Stimulated activated CD8-positive, alpha-beta memory T cell treated with anti-CD3 and anti-CD28 coated beads, Interleukin-7, amount 100 ng/mL, for 48 hours (primary cell): ENCODE measurements at places on chromosomes 3 and 15.

DNA sequence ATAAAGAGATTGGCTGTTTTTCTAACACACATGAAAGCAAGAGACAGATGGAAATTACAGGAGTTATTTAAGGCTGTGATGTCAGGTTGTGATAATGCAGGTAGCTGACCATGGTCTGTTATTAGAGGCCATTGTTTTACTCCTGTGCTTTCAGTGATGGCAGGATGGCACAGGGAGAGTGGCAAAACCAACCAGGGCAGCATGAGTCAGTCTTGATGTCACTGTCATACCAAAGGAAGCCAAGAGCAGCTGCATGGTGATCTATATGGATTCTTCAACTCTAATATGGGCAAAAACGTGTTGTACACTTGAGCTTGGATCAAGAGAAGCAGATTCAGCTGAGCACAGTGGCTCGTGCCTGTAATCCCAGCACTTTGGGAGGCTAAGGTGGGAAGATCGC lies 91.8 kb upstream of the LMOD3 start:
- DNase-seq: no peak

- DNase-seq: no peak
Observed at GRCh38 chr3:60064210-60065178, 1014.7 kb upstream of the CFAP20DC start.

DNA sequence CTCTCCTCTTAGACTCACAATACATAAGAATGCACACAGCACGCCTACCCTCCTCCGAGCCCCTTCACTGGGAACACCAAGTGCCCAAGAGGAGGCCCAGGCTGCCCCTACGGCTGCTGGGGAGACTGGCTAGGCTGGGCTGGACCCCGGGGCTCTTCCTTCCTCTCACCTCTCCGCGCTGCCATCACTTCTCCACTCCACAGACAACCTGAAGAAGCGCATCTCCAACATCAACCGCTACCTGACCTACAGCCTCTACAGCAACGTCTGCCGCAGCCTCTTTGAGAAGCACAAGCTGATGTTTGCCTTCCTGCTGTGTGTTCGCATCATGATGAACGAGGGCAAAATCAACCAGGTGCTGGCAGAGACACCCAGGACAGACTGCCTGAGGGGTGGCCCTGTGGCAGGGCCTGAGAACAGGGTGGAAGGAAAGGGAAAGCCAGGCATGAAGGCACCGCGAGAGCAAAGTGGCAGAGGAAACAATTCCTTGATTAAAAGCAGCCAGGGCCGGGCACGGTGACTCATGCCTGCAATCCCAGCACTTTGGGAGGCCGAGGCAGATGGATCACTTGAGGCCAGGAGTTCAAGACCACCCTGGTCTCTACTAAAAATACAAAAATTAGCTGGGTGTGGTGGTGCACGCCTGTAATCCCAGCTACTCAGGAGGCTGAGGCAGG lies 51.6 kb downstream of the SEMA3G start:
- DNase-seq: no peak

DNA sequence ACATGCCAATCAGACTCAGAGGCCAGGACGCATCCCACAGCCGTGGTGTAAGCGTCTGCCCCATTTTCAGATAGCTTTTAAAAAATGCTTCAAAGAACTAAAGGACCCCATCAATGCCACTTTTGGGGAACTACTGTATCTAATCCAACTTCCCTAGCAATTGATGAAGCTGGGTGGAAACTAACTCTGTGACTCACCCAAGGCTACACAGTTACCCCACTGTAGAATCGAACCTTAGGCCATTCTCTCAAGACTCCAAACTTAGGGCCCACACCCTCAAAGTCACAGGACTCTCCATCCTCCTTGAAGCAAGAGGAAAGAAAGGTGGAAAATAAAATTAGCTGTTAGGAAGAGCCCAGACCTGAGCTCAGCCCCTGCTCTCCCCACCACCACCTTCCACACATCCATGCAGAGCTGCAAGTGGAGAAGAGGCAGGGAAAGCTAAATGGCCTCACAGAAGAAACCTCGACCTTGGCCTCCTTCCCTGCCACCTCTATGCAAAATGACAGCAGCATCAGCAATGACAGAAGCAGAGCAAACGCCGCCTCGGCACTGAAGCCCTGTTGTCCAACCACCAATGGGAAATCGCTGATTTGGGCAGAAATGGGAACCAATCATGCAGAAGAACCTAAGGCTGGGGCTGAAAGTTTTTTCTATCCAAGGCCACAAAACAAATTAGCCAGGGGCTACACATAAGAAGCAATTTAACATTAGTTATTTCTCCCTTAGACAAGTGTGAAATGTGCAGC lies 22.2 kb downstream of the ANP32A start:
- DNase-seq: no peak

- no peak for DNase-seq
Observed at GRCh38 chr3:23495507-23495906, 292.4 kb downstream of the UBE2E2 start.

GRCh38 chr3:16514021-16514700 lies 662 bp upstream of the RFTN1 start:
- DNase-seq: no peak

DNA sequence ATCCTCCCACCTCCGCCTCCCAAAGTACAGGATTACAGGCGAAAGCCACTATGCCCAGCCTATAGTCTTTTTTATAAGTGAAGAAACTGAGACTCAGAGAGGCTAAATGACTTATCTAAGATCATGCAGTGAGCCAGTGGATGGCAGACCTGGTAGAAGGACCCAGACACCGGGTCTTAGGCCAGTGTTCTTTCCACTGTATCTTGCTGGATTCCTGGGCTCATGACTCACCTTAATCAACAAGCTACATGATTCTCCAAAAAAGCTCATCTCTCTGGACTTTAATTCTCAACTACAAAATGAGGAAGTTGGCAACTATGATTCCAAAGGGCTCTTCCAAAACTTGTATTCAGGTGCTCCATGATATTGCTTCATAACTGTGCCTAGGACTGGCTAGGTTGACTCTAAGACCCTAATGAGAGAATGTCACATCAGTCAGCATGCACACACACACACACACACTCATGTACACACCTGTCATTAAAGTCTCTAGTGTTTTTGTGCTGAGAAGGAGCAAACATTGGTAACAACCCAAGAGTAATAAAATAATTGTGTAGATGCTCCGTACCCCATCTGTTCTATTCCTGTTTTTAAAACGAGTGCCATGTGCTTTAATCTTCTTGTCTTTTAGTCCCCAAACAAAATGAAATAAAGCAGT lies 89.7 kb upstream of the SLC4A7 start:
- no peak for DNase-seq

- no peak for DNase-seq
Observed at GRCh38 chr3:197381371-197381770, 83.0 kb upstream of the DLG1 start.

GRCh38 chr15:64010719-64011118 lies 35.6 kb downstream of the DAPK2 start:
- peak; percentile 69 for DNase-seq

DNA sequence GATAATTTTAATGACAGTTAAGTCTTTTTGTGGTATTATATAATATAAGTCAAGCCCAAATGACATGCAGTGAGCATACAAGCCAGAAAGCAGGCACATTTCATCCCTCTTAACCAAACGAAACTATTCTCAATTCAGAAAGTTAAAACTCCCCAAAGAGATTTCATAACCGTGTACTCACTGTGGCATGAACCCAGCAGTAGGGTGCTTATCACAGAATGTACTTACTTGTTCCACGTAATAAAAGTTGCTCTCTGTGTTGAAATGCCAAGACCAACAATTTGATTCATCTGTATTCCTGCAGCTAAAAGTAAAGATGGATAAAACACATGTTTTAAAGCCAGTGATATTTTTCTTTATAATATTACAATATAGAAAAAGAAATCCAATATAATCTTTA lies 12.1 kb downstream of the GK5 start:
- DNase-seq: no peak

GRCh38 chr15:41490355-41490754 lies 3.3 kb upstream of the ITPKA start:
- no peak for DNase-seq

DNA sequence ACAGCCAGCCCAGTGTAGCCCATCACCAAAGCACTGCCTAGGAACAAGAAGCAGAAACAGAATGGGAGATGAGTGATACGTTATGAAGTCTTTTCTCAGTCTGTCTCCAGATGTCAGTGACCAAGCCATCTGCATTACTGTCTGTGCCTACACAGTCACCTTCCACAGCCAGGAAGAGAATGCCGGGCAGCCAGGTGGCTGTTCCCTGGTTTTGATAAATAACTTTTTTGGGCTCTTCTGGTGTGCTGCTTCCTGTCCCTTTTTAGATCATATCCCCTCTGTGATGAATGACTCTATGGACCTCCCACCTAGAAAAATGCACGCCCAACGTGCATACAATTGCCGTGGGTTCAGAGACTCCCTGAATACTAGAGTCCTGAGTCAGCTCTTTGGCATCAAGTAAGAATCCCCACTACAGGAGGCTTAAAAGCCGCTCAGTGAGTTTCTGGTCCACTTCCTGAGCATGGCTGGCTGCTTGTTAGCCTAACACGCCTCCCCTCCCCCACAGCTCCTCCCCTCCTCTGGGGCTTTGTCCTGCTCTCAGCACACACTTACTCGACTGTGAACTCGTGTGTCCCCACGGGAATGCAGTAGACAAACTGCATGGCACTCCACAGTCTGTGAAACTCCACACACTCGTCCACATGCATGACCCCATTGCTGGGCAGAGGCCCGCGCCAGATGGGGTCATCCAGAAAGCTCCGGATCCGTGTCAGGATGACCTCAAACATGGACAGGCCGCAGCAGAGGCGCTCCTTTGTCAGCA lies 34.7 kb downstream of the NIPA2 start:
- no peak for DNase-seq

DNA sequence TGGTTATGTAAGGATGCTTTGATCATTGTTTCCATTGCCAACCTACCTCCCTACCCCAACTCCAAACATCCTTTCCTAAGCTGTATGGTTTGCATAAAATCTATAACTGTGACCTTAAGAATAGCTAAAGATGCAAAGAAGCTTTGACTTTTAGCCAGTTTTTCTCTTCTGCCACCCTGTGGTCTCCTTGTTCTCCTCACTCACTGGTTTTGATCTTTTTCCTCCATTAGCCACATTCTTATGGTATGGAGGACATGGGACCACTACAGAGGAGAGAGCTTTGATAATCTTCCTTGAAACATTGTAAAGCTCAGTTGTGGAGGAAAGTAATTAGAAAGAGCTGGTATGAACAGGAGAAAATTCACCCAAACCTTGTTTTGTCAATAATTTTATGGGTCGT lies 115.9 kb downstream of the NEK11 start:
- no peak for DNase-seq

DNA sequence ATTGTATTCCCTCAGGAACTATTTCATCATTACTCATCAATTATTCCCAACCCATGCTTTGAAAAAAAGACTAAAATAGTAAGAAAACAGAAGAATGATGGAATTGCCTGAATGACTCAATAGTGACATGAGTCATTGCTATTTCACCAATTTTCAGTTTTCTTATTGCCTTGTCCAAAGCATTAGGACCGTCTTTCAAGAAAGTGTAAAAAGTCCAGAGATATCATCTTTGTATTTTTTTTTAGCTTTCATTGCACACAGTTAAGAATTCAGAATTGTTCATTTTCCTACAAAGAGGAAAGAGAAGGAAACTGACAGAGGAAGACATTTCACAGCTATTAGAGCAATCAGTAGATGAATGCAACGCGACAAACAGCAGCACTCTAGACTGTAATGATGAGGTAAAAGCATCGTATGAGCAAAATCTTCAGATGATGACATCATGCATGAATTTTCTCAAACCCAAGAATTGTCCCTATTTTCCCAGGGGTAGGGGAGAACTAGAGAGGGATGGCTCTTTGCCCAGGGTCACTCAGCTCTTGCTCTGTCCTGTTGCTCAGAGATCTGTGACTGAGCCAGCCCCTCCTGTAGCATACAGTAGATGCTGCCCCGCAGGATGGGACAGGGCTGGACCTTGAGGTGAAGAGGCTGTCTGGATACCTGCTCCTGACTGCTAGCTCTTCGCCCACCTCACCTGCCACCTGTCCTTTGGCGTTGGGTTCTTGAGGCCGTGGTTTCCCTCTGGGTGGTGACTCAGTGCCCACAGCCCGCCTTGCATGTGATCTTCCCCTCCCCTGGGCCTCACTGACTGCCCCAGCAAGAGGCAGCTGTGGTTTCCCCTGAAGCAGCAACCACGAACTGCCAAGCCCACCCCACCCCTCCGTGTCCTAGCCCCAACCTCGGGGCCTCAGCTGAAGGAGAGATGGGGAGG lies 84.8 kb downstream of the PPCDC start:
- peak; percentile 80 for DNase-seq

DNA sequence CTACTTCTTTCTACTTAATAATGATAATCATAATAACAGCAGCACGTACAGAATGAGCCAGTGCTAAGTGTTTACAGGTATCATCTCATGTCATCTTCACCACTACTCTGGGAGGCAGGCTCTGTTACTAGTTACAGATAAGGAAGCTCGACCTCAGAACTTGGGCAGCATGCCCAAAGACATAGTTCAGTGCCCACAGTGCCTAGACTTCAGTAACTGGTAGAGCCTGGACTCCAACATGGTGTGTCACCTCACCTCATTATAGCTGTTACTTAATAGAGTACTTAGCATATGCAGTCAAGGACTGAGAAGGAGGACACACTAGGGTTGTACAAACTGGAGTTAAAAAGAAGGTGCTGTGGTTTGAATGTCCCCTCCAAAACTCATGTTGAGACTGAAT lies 7.6 kb downstream of the GADL1 start:
- DNase-seq: no peak

DNA sequence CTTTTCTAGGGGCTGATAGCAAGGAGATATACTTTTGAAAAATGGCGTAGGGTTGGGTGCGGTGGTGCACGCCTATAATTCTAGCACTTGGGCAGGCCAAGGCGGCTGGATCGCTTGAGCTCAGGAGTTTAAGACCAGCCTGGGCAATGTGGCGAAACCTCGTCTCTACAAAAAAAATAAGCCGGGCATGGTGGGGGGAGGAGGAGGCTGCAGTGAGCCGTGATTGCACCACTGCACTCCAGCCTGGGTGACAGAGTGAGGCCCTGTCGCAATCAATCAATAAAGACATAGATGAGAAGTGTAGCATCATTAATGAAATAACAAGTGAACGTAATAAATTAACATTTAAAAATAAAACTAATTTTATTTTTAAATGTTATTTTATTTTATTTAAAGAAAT lies 134.6 kb downstream of the SLCO3A1 start:
- DNase-seq: no peak

DNA sequence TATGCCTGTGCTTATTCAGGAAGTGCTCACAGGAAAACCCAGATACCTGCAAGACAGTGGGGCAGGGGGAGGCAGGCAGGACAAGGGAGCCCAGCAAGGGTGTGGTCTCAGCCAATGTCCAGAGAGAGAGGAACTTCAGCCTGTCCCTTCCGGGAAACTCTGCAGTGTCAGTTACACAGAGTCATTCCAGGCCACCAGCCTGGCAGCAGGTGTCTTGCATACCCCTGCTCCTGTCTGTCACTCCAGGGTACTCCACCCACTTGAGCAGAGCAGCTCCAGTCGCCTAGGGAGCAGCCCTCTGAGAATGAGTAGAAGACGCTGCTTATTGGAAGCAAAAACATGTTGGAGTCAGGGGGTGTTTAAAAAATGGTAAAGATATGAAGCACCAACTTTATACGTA lies 431.2 kb upstream of the RGMA start:
- DNase-seq: no peak

- DNase-seq: no peak
Observed at GRCh38 chr3:36455406-36455805, 75.1 kb downstream of the STAC start.
